ENCODE measurements at places on chromosomes 4 and X.
A peak's percentile ranks its signal among the peaks of the same experiment; 100 is the strongest.

DNA sequence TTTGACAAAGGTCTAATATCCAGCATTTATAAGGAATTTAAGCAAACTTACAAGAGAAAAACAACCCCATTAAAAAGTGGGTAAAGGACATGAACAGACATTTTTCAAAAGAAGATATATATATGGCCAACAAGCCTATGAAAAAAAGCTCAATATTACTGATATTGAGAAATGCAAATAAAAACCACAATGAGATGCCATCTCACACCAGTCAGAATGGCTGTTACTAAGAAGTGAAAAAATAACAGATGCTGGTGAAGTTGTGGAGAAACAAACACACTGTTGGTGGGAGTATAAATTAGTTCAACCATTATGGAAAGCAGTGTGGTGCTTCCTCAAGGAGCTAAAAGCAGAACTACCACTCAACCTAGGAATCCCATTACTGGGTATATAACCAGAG is 91.6 kb upstream of the EFHC2 start:
- peak; percentile 7 for DNase-seq

DNA sequence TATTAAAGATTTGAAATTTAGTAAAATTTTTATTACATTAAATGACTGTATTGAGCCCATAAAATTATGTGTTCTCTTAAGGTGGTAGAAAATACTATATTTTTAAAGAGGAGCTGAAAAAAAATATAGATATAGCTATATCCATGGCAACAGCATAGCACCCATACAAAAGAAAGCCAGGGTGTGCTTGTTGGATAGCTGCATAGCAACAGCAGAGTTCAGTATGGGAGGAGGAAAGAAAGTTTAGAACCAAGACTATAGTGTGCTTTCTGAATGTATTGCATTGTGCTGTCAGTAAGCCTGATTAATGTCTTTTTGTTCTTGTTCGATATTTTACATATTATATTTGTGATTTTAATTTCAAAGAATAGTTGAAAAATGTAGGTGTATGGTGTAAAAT is 78.4 kb downstream of the GRID2 start:
- DNase-seq = no peak

GRCh38 chrX:102155806-102156179 is at the start of gene BEX5:
TSS of gene BEX5 (minus strand) at chrX:102155977. CDS start at chrX:102154265, 1,712 bp downstream.
- peak; percentile 56 for DNase-seq

- no peak for DNase-seq
Measured at GRCh38 chrX:11628399-11628798, 37.3 kb downstream of the ARHGAP6 start.

DNA sequence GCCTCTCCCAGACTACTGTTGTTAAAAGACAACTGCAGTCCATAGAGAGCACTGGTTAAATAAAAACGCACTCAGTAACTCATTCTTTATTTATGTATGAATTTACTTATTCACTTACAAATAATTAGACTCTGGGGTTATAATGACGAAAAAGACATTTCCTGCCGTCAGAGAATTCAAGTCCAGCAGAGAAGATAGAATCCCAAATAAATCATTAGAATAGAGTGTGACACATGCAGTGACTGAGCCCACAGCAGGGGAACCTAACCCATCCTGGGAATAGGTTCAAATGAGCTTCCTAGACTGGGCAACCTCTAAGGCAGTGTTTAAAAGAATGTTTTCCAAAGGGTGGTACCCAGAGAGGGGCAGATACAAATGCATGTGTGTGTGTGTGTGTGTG is 53.9 kb downstream of the FGFBP1 start:
- no peak for DNase-seq
